ENCODE measurements at places on chromosomes 2 and 18.
A peak's percentile ranks its signal among the peaks of the same experiment; 100 is the strongest.

DNA sequence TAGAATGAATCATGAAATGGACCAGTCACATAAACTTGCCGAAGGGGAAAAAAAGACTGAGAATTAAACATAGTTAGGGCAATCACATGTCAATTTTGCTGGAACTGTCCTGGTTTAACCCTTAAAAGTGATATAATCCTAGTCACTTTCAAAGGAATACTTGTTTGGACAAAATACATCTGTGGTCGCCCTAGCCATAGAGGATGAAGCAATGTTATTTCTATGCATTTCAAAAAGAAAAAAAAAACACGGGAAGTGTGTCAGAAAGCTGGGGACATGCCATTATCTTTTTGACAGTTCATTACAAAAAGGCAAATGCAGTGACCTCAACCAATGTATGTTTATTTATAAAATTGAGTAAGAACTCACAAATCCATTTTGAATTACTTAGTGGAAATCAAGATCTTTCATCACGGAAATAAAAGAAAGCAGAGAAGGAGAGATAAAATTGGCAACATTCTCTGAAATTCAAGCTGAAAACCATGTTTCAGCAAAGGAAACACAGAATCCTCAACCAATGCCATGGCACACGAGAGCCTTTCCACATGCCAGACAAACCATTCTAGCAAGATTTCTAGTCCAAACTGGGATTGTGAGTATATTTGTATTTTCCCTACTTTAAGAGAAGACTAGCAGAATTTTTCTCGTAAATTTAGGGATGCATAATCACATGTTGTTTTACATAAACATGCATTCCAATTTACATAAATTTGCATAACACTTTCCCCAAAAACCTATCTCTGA, 854.3 kb upstream of the ACVR2A start:
- peak; percentile 76 for DNase-seq

DNA sequence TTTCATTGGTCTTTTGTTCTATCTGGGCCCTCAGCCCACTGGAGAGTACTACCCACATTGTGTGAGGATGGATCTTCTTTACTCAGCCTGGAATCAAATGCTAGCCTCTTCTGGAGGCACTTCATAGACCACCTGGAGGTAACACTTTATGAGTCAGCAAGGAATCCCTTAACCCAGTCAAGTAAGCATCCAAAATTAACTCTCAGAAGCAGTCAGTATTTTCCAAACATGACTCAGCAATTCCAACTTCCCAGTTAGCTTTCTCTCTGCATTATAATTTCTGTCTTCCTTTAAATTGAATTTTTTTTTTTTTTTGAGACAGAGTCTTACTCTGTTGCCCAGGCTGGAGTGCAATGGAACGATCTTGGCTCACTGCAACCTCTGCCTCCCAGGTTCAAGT, 142.7 kb downstream of the ACKR3 start:
- DNase-seq, result peak; percentile 83

GRCh38 chr2:101863534-101863933, 128.2 kb upstream of the IL1R2 start:
- no peak for DNase-seq

DNA sequence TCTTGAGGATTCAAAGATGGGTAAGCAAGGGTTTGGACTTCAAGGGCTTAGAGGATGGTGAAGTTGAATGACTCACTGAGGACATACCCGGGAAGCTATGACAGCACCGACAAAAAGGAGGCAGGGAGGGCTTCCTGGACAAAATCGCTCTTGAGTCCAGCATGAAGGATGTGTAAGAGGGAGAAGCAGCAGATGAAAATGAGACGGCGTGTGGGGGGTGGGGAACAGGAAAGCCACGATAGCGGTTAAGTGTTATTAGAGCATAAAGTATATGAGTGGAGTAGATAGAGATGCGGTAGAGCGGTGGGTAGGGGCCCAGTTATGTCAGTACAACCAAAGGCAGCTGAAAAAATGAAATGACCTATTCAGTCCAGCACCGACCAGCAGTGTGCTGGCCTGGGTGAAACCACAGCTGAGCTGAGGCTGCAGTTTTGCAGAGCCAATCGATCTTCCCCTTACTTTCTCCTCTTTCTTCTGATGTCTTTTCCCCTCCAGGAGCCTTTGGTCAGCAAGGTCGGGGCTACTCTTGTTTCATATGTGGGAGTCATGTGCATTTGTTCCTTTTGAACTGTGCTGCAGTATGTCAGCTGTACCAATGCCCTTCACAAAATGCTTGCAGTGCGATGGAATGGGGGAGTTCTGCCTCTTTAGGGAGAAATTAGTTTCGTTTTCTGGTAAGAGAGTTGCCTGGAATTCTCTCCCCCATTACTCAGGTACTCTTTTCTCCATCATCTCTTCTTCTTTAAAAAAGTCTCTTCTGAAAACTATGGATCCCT, 2.0 kb upstream of the THUMPD2 start:
- DNase-seq, result peak; percentile 46

GRCh38 chr2:132550946-132551345, 119.1 kb downstream of the LYPD1 start:
- peak; percentile 51 for DNase-seq

DNA sequence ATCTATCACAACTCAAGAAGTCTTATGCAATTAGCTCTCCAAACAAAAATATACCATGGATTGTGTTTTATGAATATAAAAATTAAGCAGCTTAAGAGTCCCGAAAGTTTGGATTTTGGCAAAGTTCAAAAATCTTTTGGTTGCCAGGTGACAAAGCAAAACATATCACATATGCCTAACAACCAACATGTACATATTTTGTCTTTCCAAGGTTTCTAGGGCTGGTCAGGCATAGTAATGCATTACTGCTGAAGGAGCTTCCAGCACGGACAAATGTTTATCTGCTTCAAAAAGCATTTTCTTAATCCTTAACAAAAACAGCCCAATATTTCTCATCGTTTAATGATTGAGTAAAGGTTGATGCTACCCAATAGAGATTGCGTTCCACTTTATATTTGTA, 1327.1 kb upstream of the ZEB2 start:
- DNase-seq, result peak; percentile 8

GRCh38 chr18:58432050-58432727, 196.7 kb downstream of the ALPK2 start:
- DNase-seq, result no peak

DNA sequence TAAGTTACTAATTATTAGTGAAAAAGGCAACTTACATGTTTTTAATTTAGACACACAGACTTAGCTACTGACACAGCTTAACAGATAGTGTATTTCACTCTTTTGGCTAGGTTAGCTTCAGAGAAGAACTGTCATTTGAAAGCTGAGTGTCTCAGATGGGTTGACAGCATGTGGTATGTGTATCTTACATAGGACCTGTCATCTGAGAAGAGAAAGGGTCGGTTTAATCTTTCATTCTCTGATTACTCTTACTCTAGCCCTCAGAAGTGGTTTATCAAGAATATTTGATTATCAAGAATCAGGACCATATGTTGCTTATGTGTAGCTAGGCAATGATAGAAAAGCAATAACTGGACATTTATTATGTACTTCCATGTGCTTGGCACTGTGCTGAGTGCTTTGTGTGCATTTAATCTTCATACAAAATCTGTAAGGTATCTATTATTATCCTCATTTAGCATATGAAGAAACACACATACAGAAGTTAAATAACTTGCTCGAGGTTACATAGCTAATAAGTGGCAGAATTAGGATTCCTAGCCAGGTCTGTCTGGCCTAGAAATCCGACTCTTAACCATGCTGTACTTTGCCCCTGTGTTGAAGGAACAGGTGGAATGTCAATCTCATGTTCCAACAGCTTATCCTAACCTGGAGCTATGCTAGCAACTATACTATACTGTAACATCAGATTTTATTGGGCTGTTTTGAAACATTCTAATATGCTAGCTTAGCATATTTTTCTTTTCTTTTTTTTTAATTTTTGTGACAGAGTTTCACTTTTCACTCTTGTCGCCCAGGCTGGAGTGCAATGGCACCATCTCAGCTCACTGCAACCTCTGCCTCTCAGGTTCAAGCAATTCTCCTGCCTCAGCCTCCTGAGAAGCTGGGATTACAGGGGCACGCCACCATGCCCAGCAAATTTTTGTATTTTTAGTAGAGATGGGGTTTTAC, 28.4 kb downstream of the CFLAR start:
- no peak for DNase-seq

GRCh38 chr2:120044336-120044735, 31.5 kb downstream of the EPB41L5 start:
- no peak for DNase-seq

DNA sequence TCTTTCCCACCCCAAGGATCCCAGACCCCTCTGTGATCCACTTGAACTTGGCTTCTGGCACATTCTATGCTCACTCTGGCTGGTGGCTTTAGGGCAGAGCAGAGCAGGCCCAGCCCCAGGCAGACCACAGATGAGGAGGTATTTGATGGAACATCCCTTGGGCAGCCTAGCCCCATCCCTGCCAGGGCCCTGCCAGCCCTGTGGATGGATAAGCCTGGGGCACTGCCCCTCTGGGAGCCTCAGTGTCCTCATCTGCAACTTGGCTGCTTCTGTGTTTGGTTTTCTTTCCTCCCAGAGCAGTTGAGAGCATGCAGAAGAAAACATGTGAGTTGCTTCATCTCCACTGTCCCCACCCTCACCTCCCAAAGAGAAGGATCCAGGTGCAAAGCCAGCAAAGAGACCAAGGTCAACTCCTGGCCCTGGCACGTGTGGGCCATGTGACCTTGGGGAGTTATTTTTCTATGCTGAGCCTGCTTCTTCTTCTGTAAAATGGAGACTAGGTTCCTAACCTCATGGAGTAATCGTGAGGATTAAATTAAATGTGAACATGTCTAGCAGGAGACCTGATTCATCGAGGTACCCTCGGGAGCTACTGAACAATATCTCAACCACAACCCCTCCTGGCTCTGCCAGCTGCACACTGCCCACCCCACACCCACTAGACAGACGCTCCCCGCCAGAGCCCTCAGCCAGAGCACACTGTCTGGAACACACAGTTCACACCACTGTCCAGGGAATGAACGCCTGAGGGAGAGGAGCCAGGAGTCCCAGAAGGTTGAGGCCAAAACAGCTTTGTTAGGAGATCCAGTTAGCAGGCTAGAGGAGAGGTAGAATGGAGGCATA, 14.6 kb upstream of the TNS1 start:
- DNase-seq, result no peak

DNA sequence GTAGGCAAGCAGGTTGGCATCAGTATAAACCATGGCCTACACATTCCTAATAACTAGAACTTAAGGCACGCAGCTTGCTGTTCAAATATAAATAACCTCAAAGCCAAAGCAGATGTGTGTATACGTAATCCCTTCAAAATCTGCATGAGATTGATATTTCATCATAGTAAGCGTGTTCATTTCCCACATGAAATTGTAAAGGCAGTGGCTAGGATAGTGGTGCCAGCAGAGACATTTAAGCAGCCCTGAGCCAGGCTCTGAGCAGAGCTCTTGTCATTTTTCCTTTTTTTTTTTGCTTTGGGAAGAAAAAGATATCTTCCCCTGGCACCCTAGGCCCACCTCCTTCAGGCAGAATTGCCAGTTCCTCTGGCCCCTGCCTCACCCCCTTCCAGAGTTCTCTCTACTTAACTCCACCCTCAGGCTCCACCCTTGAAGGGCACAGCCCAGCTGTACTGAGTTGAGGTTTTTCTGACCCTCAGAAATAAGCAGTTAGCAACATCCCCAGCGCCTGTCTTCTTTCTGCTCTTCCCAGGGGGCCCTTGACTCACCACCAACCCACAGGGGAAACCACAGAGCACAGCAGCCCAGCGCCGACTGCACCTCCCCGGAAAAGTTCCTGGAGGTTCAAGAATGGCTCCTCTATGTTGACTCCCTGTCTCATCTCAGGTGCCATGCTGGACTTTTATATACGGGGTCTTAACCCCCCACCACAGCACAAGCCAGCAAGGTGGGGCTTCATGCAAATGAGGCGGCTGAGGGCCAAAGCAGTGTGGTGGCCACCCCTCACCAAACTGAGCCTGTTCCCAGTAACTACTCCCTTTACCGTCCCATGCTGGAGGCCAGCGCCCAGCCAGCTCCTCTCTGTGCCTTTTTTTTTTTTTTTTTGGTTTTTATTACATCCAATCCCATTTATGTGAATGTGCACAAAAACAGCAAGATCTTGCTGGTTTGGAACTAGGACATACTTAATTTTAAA, 84.7 kb downstream of the EHD3 start:
- DNase-seq, result peak; percentile 90

DNA sequence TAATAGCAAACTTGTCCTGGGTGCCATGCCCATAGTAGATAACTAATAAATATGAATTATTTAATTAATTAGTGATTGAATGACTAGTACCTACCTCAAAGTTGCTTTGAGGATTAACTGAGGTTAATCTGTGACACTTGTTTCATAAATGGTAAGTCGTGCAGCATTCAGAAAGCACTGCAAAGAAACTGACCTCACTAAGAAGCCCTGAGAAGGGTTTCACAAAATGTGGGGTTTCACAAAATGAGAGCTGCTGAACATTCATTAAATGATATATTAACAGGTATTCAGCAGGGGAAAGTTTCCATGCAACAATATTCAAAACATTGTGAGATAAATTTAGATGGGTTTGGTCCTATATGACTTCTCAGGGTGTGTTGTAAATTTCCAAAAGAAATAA, 236.2 kb downstream of the OSR1 start:
- DNase-seq, result no peak

DNA sequence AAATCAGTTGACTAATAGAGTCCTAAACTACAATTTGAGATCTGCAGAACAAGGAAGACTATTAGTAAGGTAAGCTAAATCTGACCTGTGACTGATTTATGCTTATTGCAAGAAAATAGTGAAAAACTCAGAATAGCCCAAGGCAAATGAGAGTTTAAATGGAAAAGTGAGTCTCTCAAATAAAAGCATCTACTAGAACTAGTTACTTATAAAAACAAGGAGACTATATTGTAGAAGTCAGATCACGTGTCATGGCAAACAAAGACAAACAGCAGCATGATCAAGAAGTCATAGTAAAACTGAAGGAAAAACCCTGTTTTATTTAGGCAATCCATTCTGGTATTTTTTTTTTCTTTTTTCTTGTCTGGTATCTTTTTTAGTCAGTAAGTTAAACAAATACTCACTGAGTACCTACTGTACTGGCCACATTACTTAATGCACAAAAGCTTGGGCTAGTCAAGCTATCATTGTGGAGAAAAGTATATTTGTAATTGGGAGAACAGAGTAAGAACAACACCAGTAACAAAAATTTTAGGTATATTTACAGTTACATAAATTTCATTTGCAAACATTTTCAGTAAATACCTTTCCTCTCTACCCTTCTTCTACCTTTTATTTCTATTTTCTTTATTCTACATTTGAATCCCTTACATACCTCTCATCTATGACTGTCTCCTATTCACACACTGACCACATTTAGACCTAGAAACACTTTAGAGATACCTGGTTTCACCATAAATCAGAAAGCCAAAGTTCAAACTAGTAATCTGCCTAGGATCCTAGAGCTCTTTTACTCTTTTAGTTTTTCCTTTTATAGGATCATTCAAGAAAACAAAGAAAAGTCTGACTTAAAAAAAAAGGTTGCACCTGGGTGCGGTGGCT, 23.7 kb downstream of the CCDC88A start:
- no peak for DNase-seq

DNA sequence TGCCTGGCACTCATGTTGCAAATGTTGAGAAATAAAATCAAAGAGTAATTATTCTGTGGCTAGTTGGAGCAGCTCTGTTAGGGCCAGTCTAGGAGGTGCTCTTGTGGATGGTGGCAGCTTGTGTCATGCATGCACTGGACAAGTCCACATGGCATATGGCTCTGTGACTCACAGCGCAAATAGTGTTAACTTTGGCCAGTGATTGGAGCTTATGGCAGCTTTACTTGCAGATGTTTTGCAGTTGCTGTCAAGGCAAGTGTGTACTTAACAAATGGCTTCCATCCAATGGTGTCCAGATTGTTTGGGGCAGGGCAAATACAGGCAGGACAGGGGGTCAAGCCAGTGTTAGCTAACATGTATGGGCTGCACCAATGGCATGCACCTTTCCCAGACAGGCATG, 26.1 kb upstream of the TMX3 start:
- no peak for DNase-seq
